ENCODE measurements at places on chromosomes 2 and 18.
A peak's percentile ranks its signal among the peaks of the same experiment; 100 is the strongest.

DNA sequence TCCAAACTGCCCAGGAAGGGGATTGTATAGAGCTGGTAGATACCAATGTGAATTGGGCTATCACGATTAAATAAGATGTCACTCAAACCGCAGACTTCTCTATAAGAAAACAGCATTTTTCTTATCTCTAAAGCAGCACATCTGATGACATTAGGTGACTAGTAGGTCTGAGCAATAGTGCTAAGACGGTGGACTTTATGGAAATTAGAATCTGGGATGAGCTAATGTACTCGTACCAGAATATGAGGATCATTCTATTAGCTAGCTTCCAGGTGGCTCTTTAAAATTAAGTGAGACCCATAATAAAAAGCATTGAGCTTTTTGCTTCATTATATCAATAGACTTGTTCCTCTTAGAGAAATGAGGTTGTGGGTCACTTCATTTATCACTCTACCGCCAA, 130.0 kb upstream of the MC4R start:
- DNase-seq: no peak

GRCh38 chr2:70557171-70557838, 3.7 kb upstream of the TGFA start:
- no peak for DNase-seq

GRCh38 chr2:127422559-127423477, 4.6 kb downstream of the PROC start:
- no peak for DNase-seq

- DNase-seq: no peak
Observed at GRCh38 chr18:58455314-58456188, 173.3 kb downstream of the ALPK2 start.

- no peak for DNase-seq
Observed at GRCh38 chr2:8645176-8645831, 36.6 kb upstream of the ID2 start.

DNA sequence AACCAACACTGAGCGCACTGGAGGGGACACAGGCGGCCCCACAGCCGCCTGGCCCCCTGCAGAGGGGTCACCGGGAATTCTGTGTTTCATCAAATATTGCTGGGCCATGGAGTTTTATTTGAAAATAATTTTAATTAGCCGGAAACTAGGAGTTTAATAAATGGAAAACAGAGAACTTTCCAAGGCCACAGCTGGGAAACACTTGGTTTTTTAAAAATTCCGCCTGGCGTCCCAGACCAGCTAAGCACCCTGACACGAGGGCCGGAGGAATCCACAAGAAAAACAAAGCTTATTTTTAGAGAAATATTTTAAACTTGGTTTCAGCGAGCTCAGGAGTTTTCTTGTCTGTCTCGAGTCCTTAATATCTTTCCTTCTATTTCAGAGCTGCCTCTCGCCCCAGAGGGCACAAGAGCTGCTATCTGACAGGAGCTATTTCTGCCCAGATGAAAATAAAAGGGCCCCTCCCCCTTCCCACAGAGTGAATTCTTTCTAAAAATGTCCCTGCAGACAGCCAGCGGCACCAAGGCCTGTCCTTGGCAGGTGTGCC, 8.2 kb downstream of the ZFP36L2 start:
- DNase-seq: no peak

- DNase-seq: peak; percentile 5
Observed at GRCh38 chr2:73070643-73071359, 711 bp downstream of the SFXN5 start.
